Stimulated activated CD4-positive, alpha-beta T cell treated with anti-CD3 and anti-CD28 coated beads, Interleukin-4, amount 100 ng/mL, for 4 hours (primary cell): ENCODE measurements at places on chromosomes 3 and 15.

DNA sequence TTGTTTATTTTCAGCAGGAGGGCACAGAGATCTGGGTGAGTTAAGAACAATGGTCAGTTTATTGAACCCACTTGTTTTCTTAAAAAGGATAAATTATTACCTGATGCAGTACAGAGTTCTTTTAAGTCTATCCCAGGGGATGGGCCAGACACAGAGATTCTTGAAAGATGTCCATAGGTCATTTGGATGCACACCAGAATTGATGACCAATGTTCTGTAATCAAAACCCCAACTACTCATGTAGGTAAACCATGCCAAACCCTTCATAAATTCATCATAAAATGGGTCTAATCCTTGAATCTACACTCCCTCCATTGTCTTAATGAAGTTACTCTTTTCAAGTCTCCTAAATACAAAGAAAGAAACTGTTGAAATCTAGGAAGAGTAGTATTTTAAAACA is 273.0 kb upstream of the COL8A1 start:
- DNase-seq = no peak

GRCh38 chr15:30941520-30941919 is 37.8 kb downstream of the FAN1 start:
- DNase-seq = no peak

DNA sequence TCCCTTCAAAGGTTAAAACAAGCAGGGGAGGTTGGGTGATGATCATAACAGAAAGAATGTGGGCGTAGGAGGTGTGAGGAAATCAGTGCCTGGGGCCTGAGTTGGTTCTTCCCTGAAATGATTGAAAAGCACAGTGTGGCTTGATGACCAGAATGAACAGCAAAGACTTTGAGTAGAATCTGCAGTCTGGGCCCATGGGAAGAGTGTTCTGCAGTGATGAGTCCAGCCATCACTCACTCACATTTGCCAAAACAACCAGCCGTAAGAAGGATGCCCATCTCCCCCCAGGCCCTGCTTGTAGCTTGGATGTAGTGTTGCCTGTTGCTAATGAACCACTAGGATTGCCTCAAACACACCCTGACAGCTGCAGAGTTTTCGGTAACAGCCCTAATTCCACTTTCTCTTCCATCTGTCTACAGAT is 67.9 kb downstream of the VGLL3 start:
- no peak for DNase-seq

DNA sequence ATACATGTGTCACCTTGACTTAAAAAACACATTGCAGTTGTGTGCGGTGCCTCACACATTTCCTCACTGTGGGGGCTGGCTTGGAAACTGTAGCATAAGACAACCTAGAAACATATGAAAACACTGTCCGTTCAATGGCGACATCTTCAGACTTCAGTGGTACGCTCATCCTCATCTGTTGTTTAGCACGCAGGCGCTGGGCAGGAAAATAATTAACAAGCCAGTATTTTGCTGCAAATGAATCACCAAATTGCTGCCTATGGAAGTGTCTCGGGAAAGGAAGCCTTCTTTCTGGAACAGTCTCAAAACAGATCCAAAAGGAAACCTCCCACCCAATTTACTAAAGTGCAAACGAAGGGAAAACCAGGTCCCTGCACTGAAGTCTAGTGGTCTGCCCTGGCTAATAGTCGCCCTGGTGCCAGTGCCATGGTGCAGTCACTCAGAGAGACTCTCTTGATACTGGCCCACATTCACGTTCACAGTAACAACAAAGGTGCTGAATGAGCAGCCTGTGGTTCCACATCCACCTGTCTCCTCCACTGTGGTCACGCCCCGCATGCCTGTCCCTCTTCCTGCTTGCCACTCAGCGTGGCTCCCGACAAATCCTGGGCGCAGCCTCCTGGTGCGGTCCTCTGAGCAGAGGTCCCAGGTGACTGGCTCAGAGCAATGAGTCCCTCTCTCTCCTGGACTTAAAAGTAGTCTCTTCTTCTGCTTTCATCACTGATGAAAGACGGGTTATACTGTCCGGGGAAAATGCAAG is 35.6 kb upstream of the MUC13 start:
- DNase-seq = no peak

- DNase-seq = no peak
Measured at GRCh38 chr3:88150806-88151205, 1.0 kb downstream of the C3orf38 start.

- no peak for DNase-seq
Measured at GRCh38 chr3:105030211-105030610, 336.5 kb upstream of the ALCAM start.

GRCh38 chr3:46947981-46948791 is 28.4 kb downstream of the CCDC12 start:
- DNase-seq = peak; percentile 36

GRCh38 chr3:61531528-61531927 is 29.8 kb upstream of the PTPRG start:
- no peak for DNase-seq

GRCh38 chr3:33664195-33664594 is 53.9 kb downstream of the CLASP2 start:
- no peak for DNase-seq

DNA sequence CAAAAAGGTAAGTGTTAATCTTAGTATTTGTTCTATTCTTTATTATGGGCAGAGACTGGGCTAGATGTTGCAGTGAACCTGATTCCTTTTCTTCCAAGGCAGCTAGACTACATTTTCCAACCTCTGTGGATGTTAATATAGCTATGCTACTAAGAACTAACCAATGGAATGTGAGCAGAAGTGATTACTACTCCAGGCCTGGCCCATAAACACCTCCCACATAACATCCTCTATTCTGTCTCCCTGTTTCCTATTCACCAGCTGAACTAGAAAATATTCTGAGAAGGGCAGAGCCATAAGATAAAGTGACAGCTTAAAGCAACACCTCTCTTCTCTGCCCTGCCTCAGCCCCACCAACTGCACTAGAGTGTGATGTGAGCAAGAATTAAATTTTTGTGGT is 29.4 kb downstream of the CD200R1L start:
- DNase-seq = no peak

GRCh38 chr3:177294221-177294620 is 96.9 kb upstream of the TBL1XR1 start:
- no peak for DNase-seq

DNA sequence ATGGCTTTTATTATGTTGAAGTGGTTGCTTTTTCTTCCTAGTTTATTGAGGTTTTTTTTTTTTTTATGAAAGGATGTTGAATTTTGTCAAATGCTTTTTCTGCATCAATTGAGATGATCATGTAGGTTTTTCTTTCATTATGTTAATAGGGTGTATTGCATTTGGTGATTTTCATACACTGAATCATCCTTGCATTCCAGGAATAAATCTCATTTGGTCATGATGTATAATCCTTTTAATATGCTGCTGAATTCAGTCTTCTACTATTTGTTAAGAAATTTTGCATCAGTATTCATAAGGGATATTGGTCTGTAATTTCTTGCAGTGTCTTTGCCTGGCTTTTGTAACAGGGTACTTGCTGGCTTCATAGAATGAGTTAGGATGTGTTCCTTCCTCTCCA is 11.5 kb upstream of the CLRN1 start:
- no peak for DNase-seq

- no peak for DNase-seq
Measured at GRCh38 chr3:43774799-43775198, 84.1 kb downstream of the ABHD5 start.

DNA sequence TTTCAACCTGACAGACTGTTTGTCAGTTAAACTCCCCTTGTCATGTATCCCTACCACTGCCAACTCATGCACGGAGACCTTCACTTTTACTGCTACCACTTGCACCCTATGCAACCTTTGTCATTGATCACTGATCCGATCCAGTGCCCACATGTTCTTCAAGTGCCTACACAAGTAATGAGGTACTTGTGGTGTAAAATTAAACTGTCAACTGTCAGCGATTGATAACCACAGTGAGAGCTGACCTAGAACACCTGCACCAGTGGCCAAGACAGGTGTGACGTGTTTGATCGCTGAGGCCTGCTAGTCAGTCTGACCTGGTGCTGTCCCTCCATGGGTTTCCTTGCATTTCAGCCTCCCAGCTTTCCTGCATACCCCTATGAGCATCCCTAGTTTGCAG is 55.6 kb downstream of the MECOM start:
- DNase-seq = no peak

GRCh38 chr3:103609472-103609871 is 1174.7 kb downstream of the ZPLD1 start:
- no peak for DNase-seq

GRCh38 chr3:76561494-76562236 is 478.2 kb upstream of the ROBO2 start:
- DNase-seq = no peak

GRCh38 chr3:138361561-138361971 is 13.2 kb downstream of the MRAS start:
- no peak for DNase-seq

- DNase-seq = no peak
Measured at GRCh38 chr15:77610731-77611130, 22.0 kb downstream of the LINGO1 start.

DNA sequence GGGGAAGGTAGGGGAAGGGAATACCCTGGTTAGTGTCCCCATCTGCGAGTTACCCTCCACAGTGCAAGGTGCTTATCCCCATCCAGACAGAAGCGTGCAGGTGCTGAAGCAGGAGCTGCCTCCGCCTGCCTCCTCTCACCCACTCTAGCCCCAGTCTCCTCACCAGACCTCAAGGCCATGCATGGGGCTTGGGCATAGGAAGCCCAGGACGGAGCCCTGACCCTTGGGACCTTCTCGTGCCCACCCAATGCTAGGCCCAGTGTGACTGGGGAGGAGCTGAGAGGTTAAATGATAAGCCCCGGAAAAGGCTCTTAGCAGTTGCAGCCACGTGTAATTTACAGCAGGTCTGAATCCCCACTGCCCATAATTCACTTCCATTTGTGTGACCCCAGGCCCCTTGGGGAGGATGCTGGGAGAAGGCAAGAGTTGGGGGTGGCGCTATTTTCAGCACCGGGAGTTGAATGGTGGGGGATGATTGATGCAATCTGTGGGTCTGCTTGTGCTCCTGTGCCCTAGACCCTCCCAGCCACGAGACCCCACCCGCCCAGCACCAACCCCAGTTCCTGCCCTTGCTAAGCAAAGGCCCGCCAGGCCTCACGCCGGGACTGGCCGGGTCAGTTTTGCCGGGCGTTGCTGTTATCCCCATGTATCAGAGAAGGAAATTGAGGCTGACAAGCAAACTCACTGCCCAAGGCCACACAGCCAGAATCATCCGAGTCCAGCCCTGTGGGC is 14.5 kb upstream of the PLXND1 start:
- DNase-seq = no peak

- DNase-seq = no peak
Measured at GRCh38 chr3:142112601-142113000, 36.7 kb downstream of the TFDP2 start.

DNA sequence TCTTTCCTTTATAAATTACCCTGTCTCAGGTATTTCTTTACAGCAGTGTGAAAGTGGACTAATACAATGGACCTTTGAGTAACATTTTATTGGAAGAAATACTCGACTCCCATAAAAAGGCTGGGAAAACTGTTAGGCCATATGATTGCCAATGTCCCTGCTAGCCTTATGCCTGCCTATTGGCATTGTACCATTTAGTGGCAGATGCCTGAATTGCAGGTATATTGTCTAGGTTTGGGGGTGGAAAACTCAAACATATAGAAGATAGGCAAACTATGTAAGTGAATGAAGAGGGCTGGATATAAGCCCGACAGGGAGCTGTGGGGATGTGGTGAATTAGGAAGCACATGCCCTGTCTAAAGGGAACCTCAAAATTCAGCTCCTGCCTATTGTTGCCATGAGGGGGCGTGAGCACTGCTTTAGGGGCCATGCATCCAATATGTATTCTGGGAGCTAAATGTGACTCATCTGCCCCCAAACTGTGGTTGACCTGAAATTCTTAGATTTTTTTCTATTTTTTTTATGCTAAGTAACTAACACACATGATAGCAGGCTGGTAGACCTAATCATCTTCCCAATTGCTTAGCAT is 65.2 kb upstream of the TRA2B start:
- DNase-seq = no peak

GRCh38 chr3:114356066-114356465 is 62.2 kb downstream of the TIGIT start:
- DNase-seq = no peak

- no peak for DNase-seq
Measured at GRCh38 chr3:55615694-55616295, 128.7 kb upstream of the WNT5A start.

GRCh38 chr3:58596834-58597518 is 19.8 kb upstream of the FAM107A start:
- no peak for DNase-seq

GRCh38 chr3:98596541-98597500 is 3.4 kb upstream of the CPOX start:
- DNase-seq = no peak

GRCh38 chr15:69559440-69560190 is 107.0 kb downstream of the RPLP1 start:
- DNase-seq = no peak

GRCh38 chr15:30984542-30984941 is 6.9 kb downstream of the MTMR10 start:
- no peak for DNase-seq

DNA sequence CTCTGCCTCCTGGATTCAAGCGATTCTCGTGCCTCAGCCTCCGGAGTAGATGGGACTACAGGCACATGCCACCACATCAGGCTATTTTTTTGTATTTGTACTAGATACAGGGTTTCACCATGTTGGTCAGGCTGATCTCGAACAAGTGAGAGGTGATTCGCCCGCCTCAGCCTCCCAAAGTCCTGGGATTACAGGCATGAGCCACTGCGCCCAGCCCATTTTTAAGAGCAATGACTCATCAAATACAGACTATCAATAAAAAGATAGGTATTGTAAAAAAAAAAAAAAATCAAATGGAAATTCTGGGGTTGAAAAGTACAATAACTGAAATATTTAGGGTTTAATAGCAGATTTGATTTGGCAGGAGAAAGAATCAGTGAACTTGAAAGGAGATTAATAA is 129.0 kb downstream of the TJP1 start:
- DNase-seq = no peak

GRCh38 chr3:40790746-40791145 is 266.0 kb downstream of the ZNF621 start:
- no peak for DNase-seq

DNA sequence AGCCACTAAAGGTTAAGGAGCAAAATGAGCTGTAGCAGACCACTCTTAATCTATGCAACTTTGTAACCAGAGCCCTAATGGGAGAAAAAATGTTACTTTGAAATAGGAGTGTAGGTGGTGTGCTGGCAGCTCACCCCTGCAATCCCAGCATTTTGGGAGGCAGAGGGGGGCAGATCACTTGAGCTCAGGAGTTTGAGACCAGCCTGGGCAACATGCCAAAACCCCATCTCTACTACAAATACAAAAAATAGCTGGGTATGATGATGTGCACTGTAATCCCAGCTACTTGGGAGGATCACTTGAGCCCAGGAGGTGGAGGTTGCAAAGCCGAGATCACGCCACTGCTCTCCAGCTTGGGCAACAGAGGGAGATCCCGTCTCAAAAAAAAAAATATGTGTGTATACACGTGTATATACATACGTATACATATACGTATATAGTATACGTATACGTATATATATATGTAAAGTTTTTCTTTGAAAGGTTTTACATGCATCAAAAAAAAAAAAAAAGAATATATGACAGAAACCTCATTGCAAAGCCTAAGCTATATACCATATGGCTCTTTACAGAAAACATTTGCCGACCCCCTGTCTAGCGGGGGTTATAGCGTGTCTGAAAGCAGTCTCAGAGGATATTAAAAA is 15.7 kb downstream of the CAPN7 start:
- DNase-seq = no peak
